ENCODE measurements at places on chromosomes 12 and 14.

GRCh38 chr14:21313512-21313911 lies 33.6 kb downstream of the RPGRIP1 start:
- no peak for DNase-seq

- DNase-seq = no peak
Observed at GRCh38 chr12:125155366-125155765, 90.1 kb downstream of the AACS start.

- DNase-seq = no peak
Observed at GRCh38 chr14:59214702-59215302, 26.3 kb downstream of the DAAM1 start.

DNA sequence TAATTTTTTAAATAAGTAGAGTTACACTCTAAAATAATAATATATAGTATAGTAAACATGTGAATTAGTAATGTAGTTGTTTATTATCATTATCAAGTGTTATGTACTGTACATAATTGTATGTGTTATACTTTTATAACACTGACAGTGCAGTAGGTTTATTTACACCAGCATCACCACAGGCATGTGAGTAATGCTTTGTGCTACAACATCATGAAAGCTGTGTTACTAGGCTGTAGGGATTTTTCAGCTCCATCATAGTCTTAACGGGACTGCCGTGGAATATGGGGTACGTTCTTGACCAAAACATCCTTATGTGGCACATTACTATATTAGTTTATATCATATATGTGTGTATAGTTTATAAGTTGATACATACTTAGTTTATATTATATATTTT lies 8.6 kb downstream of the FNTB start:
- no peak for DNase-seq

DNA sequence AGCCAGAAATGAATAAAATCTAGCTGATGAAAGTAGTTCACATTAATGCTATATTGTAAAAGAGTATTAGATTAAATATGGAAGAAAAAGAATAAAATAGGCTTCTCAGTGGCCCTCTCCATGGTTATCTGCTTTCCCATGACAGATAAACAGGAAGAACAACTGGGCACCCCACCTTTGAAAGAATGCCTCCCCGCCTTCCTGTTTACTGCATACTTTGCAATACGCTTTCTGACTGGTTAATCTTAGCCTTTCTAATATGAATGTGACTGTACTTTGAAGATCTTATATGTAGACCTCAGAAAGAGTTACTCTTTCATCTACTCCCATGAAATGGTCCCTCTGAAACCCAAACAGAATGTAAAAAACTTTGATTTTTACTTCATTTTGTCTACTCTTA lies 34.1 kb upstream of the DAAM1 start:
- no peak for DNase-seq

GRCh38 chr14:95573313-95573712 lies 38.5 kb downstream of the GLRX5 start:
- DNase-seq = no peak

DNA sequence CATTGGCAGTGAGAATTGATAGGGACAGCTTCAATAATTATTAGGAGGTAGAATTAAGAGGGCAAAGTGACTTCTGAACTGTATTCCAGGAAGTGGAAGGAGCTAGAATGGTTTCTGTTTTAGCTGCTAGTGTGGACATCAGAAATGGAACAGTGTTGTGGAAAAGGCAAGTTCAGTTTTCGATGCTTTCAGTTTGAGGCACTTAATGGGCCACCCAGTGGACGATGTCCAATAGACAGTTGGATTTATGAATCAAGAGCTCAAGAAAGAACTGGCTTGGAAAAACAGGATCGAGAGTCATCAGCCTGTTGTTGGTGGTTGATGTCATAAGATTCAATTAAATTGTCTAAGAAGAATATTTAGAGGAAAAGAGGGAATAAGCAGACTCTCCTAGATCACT lies 136.3 kb downstream of the DYRK2 start:
- no peak for DNase-seq

- DNase-seq = no peak
Observed at GRCh38 chr14:72610096-72610830, 283.6 kb downstream of the DPF3 start.

GRCh38 chr14:67570453-67570852 lies 29.6 kb downstream of the PIGH start:
- no peak for DNase-seq

GRCh38 chr14:92577321-92577742 lies 63.8 kb downstream of the RIN3 start:
- DNase-seq = no peak

GRCh38 chr12:43306066-43306465 lies 245.9 kb downstream of the ADAMTS20 start:
- no peak for DNase-seq

GRCh38 chr12:111767362-111768158 lies 827 bp downstream of the ALDH2 start:
- DNase-seq = peak; percentile 32

DNA sequence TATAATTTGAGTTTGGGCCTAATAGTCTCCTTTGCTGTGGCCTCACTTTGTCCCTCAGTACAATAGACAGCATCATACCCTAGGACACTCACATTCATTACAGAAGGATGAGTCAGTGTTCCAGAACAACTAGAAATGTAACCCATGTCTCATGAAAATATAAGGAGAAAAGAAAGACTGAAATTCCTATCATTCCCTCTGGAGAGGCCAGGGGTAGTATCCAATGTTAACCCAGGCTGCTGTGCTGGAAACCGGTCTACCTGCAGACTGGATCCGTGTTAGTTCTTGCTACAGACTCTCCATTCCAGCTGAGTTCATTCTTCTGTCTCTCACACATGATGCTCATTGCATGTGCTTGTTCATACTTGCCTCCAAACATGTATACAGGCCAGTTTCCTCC lies 75.8 kb upstream of the HOXC13 start:
- DNase-seq = no peak

- DNase-seq = no peak
Observed at GRCh38 chr14:93309427-93309966, 23.3 kb downstream of the BTBD7 start.

- no peak for DNase-seq
Observed at GRCh38 chr14:55911776-55912175, 206.4 kb upstream of the PELI2 start.

DNA sequence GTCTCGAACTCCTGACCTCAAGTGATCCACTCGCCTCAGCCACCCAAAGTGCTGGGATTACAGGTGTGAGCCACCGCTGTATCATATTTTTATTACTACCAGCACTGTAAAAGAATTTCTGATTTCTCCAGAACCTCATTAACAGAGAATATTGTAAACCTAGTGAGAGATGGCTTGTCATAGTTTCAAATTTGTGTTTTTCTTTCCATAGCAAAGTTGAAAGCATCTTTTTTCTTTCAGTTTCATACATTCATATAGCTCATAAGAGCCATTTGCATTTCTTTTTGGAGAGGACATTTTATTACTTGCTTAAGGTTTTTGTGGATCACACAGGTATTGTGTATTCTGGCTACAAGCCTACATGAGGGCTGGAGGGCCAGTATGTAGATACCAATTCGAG lies 58.0 kb downstream of the MIS18BP1 start:
- no peak for DNase-seq

- DNase-seq = no peak
Observed at GRCh38 chr12:130873825-130874224, 2.0 kb downstream of the RAN start.

GRCh38 chr12:69679119-69679518 lies 20.0 kb downstream of the BEST3 start:
- no peak for DNase-seq

GRCh38 chr14:73829526-73830431 lies 21.9 kb upstream of the PTGR2 start:
- no peak for DNase-seq

DNA sequence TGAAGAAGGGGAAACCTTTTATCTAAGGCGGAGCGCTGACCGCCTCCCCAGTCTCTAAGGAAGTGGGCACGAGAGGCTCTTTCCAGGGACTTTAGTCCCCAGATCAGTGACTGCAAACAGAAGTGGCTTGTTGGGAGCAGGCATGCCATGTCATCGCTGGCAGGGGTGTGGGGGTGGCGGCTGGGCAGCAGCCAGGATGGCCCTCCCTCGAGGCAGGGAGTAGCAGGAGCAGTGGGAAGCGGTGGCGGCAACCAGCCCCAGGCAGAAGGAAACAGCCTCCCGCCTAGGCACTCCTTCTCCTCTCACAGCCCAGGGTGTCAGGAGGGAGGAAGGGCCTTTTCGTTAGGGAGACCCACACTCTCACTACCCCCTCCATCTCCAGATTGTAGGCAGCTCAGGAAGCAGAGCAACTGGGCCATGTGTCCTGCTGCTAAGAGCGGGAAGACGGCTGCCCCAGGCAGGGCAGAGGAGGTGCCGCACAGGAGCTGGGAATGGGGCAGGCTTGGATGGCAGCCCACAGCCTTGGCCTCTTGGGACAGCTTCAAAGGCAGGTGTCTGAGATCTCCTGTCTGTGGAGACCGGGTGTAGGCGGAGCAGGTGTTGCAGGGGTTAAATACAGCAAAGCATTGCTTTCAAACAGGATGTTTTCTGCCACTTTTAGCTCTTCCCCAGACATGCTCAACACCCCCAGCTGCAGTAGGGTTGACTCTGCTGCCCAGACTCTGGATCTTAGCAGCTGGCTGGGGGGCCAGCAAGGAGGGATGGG lies 21.8 kb downstream of the VDR start:
- DNase-seq = no peak

- DNase-seq = no peak
Observed at GRCh38 chr14:56648508-56649301, 69.1 kb downstream of the TMEM260 start.

- DNase-seq = no peak
Observed at GRCh38 chr14:80658155-80658554, 283.4 kb downstream of the CEP128 start.

DNA sequence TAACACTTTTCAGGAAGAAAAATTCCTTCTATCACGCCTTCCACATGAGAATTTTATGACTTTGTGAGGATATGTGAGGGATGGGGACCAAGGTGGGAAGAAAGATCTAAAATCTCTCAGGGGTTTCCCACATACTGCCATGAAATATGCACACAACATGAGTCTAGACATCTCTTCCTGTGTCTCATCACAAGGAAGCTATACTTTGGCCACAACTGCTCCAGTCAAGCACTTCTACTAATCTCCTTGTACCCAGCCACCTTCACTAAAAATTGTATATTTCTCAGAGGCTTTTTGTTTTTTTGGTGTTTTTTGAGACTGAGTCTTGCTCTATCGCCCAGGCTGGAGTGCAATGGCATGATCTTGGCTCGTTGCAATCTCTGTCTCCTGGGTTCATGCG lies 3.2 kb downstream of the OSBPL8 start:
- DNase-seq = no peak

DNA sequence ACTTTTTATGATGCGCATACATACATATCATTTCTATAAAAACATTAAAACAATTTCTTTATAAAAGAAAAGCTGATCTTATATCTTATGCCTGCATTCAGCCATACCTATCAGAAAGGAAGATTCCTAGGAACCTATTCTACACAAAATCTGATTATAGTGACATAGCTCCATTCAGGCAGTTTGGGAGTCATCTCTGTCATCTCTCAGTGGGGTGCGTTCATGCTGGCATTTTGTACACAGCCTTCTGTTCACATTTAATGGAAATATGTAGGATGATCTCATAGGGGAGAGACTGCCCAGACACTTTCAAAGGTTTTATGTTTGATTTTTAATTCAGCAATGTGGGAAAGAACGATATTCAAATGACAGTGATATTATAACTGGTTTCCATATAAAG lies 52.9 kb downstream of the ATL1 start:
- peak; percentile 72 for DNase-seq

- DNase-seq = no peak
Observed at GRCh38 chr12:126950266-126950665, 1316.7 kb upstream of the TMEM132C start.

- no peak for DNase-seq
Observed at GRCh38 chr12:117427211-117427610, 65.8 kb upstream of the NOS1 start.

GRCh38 chr12:53981634-53982565 lies 3.0 kb upstream of the HOXC10 start:
- DNase-seq = peak; percentile 41

DNA sequence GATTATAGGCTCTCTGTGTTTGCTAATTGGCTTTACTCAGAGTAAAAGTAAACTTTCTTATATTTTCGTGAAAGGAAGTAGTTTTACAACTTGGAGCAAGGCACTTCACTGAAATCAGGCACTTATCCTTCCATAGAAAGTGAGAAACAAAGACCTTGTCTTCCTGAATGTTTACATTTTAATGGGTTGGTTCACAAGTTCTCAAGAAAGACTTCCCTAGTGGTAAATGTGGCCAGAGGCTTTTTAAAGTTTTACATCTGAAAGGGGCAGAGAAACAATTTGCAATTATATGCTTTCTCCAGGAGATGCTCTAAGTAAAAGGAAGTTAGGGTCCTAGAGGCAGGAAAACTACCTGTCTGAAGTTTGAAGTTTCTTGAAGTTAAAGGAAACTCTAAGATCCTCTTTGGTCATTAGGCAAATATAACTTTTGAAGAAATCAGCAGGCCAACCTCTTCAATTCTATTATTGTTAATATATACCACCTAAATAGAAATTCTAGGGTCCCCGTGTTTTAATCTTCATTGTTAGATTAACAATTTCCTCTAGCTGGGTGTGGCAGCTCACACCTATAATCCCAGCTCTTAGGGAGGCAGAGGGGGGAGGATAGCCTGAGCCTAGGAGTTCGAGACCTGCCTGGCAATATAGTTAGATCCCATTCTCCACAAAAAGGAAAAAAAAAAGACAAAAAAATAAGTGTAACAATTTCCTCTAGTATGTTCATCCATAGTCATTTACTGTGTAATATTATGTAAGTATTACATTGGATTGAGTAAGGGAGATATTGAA lies 644.9 kb upstream of the FOXG1 start:
- no peak for DNase-seq

DNA sequence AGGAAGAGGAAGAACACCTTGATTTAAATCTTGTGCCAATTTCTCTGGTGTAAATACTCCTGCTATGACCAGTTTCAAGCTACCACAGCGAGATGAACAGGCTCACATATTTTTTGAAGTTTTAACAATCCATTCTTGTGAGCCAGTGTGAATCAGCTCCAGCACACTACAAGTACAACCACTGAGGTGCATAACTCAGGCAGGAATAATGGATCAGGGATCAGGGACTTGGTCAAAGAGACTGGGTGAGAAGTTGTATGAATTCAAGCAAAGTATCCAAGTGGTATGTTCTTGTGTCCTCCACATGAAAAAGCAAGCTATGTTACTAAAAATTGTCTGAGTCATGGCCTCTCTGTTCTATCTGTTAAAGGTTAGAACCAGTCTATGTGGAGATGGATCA lies 35.2 kb upstream of the KITLG start:
- no peak for DNase-seq

- DNase-seq = no peak
Observed at GRCh38 chr12:120223458-120224303, 22.8 kb upstream of the RPLP0 start.

GRCh38 chr14:103629503-103630121 lies 601 bp downstream of the KLC1 start:
- peak; percentile 35 for DNase-seq

DNA sequence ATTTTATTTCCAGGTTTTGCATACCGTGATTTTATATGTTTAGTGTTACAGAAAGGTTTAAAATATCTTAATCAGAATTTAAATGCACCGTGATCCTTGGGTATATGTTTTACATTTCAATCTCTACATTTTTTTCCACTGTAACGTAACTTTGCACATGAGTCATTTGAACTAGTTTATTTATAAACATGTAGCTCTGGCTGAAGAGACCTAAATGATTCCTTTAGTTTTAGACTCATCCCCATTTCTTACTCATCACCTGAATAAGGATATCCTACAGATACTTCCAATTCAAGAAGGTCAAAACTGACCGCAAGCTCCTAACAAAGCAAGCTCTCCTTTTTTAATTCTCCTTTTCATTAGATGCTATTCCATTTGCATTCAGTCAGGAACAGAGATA lies 42.7 kb upstream of the SLC6A15 start:
- no peak for DNase-seq

GRCh38 chr14:104676694-104677511 lies 12.5 kb upstream of the INF2 start:
- no peak for DNase-seq

Measured in G401 (cell line).